Activated CD8-positive, alpha-beta memory T cell treated with anti-CD3 and anti-CD28 coated beads for 1 hour (primary cell): ENCODE measurements at places on chromosomes 16 and 17.

DNA sequence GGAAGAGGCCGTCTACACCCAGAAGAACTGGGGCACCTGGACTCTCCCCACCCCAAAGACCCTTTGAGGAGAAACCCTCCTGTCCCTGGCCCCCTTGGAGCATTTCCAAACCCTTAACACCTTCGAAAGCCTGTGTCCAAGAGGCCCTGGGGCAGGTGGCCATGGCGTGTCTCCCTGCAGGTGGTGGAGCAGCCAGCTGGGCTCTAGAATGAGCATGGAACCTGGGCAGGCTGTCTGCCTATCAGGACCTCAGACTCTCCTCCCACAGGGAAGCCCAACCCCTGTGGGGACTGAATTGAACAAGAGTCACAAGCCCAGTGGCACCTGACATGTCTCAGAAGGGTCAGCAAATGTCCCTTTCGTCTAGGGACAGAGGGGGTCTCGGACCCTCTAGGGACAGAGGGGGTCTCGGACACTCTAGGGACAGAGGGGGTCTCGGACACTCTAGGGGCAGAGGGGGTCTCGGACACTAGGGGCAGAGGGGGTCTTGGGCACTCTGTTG, 8.4 kb downstream of the CBX4 start:
- no peak for DNase-seq

DNA sequence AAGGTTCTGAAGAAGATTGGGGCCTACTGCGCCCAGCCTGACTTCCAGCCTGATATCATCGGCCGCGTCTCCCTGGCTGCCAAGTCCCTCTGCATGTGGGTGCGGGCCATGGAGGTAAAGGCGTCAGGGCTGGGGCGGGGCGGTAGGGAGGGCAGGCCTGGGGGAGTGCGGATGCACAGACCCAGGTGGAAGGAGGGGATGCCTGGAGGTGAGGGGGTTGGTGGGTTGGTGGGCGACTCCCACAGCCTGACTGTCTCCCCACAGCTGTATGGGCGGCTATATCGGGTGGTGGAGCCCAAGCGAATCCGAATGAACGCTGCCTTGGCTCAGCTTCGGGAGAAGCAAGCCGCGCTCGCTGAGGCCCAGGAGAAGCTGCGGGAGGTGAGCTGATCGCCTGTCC, 26.8 kb upstream of the KDM6B start:
- no peak for DNase-seq

GRCh38 chr17:81116704-81117103, 48.6 kb upstream of the PVALEF start:
- no peak for DNase-seq

DNA sequence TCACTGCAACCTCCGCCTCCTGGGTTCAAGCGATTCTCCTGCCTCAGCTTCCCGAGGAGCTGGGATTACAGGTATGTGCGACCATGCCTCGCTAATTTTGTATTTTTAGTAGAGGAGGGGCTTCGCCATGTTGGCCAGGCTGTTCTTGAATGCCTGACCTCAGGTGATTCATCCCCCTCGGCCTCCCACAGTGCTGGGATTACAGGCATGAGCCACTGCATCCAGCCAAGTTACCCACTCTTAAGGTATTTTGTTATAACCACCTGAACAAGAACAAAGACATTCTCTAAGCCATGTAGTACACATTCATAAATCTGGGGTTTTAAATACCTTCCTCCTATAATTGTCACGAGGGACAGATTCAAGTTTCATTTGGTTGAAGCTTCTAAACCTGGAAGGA, 12.3 kb upstream of the TMEM170A start:
- no peak for DNase-seq

- no peak for DNase-seq
Measured at GRCh38 chr17:5396612-5397011, 22.9 kb downstream of the NUP88 start.

DNA sequence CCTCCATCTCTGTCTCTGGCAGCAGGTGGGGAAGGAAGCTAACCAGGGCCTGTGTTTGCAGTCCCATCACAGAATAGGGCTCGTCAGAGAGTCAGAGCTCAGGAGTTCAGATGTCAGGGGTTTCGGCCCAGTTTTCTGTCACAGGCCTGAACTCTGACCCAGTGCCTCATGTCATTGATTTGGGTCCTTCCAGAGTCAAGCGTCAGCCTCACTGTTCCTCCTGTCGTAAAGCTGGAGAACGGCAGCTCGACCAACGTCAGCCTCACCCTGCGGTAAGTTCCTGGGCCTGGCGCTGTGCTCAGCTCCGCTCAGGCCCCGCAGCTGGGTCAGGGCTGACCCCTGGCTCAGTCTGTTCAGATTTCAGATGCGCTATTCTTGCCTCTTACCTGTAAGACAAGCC, 10.7 kb downstream of the CTNS start:
- DNase-seq = no peak

GRCh38 chr17:61253937-61254574, 145.6 kb upstream of the TBX2 start:
- DNase-seq = no peak

- no peak for DNase-seq
Measured at GRCh38 chr17:28545787-28546415, 6.5 kb downstream of the UNC119 start.
